Glutamatergic neuron (in vitro differentiated cells): ENCODE measurements at places on chromosomes 16 and 17. TPM values are rescaled to one million over a fixed set of nuclear protein-coding genes. Genes with fewer than 3 reads are reported as not detected.

NOTUM gene
- 39.8 TPM for total RNA-seq

DNAH17 gene
- 1.3 TPM for total RNA-seq

CLEC19A gene
- not detected for total RNA-seq

CLDN9 gene
- total RNA-seq = 0.39 TPM

RFNG gene
- total RNA-seq = 50.8 TPM

STX1B gene
- 51.6 TPM for total RNA-seq
